ENCODE measurements at places on chromosomes 12 and 14.

DNA sequence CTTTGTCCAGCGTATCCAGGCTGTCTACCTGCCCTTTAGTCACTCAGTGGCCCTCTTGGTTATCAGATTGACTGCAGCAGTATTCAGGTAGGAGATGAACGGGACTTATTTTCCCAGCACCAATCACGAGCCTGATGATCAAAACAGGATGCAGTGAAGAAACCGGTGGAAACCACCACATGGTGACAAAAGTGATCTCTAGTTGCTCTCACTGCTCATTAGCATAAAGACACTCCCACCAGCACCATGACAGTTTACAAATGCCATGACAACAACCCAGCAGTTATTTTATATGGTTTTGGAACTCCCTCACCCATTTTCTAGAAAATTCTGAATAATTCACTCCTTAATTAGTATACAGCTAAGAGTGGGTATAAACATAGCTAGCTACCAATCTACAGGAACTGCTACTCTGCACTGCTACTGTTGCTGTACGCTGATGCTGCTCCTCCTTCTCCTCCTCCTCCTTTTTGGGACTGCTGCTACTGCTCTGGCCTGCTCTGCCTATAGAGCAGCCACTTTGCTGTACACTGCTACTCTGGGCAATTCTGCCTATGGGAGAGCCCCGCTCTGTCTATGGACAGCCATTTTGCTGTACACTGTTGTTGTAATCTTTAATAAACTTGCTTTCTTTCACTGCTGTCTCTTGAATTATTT is 142.5 kb upstream of the SSTR1 start:
- DNase-seq, result no peak

DNA sequence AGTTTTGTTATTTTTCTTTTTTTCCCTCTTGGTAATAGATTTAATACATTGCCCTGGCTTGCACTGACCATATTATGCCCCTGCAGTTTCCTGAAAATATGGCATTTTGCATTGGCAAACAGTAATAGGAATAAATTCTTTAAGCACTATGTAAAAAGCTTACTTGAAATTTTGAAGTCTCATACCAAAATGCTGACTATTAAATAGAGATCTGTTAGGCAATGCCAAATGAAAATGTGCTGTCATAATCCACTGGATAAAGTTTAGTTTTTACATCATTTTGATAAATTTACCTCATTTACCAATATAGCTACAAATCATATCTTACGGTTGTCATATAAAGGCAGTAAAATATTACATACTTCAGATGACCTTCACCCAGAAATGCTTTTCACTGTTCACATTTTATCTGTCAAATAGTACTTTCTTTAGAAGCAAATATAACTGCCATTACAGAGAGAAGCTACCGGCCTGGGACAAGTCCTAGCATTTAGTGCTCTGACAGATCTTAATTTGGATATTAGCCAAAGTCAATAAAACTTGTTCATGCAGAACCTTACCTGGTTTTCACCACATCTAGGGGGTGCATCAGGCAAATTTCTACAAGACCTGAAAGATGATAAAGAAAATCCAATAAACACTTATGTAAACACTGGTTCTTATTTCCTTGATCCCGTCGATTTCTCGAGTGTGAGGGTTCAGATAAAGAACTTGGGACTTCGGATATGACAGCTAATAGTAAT is 212.9 kb downstream of the PAX9 start:
- DNase-seq, result no peak

DNA sequence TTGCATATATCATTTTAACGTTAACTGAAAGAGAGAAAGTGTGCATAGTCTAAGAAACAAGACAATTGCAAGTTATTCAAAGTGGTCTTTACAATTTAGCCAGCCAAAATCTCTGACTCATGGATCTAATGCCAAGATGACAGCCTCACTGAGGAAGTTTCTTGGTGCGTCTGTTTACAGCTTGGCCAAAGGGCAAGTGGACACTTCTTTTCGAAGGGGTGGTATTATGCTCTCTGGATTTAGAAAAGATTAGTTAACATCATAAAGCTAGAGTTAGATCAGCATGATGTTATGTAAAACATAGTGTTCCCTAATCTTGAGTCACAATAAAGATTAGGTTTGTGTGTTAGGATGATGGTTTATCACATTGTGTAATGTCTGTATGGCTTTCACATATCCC is 51.5 kb upstream of the SLC2A13 start:
- DNase-seq, result no peak

DNA sequence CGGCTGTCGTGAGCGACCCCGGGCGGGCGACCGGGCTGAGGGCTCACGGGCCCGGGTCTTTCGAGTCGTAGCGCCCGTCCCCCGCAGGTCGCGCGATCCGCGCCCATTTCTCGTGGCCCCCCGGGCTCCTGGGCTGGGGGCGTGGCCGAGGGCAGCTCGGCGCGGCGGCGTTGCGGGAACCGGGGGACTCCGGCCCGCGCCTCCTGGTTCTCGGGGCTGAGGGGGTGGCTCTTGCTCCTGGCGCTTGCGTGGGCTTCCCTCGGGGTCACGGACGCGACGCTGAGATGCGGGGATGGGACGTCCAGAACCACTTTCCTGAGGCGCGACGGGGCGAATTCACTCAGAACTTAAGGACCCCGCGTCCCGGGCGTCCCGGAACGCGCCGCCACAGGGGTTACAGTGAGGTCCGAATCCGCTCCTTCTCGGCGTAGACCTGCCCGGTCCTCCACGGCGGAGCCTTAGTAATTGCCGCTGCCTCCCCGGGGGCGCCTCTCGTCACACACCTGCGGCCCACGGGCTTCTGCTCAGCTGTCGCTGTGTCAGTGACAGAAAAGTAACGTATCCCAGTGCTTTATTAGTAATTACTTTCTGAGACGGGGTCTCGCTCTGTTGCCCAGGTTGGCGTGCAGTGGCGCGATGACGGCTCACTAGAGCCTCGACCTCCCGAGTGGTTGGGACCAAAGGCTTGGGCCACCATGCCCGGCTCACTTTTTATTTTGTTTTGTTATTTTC is 606 bp downstream of the EP400 start:
- no peak for DNase-seq

DNA sequence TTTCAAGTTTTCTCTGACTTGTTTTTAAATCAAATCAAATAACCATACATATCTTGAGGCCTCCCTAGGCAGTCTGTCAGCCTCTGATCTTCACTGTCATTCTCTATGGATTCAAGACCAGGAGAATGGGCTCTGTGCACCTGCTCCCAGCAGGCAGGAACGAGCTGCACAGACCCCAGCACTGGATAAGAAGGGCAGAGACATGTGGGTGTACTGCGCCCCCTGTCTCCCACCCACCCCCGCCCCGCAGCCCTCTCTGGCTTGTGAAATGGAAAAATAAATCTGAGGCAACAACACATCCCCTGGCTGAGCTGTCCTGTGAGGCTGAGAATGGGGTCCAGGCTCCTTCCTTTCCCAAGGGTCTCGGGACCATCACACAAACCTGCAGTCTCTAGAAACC is 26.3 kb downstream of the CLMN start:
- DNase-seq, result no peak

DNA sequence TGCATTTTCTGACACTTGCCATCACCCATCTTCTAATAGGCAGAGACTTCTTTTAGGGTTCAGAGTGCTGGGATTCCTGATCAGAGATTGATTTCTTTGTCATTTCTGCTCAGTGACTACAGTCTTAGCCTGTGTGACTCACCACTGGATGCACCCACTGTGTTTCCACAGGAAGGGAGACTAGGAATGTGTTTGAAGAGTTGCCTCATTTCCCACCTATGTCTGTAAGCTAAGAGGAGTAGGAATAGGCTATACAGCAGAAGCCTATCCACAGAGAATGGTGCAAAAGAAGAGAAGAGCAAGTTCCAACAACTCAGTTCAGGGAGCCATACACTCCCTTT is 60.2 kb upstream of the ACTN1 start:
- DNase-seq, result no peak

- DNase-seq, result no peak
These were observed 37.3 kb upstream of the RCOR1 start for GRCh38 chr14:102554821-102555819.

GRCh38 chr12:40300490-40300889 is 75.7 kb downstream of the LRRK2 start:
- no peak for DNase-seq

DNA sequence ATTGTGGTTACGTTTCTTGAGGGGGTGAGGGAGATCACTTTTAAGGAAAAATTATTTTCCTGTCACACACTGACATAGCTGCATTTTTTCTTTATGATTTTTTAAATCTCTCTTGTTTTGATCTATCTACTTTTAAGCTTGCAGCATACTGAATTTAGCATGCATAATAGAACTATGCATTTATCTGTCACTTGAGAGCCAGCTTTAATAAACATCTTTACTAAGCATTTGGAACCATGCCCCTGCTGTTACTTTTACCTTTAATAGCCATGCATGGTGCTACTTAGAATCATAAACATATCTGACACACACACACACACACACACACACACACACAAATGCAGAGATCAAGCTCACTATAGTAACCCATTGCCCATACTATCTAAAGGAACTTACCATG is 486.2 kb downstream of the NELL2 start:
- no peak for DNase-seq

DNA sequence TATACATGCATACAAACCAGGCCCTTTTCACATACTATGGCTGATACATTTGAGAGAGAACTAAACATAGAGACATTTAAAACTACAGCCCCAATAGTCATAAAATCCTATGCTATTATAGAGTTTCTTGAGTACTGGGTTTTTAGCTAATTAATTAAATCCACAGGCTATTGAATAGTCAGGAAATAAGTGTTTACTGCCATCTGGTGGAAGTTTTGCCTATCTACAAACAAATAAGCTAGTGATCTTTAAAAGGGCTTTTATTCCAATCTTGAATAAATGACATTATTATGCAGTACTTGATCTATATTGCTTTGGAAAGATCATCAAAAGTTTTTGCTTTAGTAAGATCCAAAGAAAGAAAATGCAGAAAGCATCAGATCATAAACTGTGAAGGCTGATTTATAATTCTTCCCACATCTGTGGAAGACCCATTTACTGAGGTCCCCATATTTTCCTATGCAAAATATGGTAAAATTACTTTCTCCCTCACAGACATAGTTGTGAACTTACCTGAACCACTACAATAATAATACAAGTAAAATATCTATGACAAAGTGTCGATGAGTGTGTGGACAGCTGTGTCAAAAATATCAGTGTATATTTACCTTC is 131.3 kb downstream of the ITPR2 start:
- DNase-seq, result no peak

GRCh38 chr12:66065641-66066136 is 64.9 kb downstream of the LLPH start:
- no peak for DNase-seq

DNA sequence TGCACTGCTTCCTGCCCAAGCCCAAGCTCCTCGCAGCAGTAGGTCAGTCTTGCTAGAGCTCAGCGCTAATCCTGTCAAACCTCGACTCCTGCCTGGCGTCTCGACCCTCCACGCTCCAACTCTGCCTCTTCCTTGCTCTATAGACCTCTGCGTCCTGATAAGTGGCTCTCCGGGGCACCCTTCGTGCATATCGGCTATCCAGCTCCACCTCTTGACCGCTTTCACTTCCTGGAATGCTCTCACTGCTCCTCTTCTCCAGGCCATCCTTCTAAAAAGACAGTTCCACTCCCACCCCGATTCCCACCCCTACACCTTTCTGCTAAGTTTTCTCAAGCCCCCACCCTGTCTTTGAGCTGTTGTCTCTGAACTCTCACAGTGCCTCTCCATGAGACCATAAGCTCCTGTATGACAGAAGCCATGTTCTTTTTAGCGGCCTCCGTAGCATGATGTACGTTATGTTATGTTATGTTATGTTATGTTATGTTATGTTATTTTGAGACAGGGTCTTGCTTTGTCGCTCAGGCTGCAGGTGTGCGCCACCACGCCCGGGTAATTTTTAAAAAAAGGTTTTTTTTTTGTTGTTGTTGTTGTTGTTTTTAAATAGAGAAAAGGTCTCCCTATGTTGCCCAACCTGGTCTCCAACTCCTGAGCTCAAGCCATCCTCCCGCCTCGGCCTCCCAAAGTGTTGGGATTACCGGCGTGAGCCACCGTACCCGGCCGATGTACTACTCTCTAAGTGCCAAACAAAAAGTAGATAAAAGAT is 601 bp downstream of the COX14 start:
- no peak for DNase-seq

DNA sequence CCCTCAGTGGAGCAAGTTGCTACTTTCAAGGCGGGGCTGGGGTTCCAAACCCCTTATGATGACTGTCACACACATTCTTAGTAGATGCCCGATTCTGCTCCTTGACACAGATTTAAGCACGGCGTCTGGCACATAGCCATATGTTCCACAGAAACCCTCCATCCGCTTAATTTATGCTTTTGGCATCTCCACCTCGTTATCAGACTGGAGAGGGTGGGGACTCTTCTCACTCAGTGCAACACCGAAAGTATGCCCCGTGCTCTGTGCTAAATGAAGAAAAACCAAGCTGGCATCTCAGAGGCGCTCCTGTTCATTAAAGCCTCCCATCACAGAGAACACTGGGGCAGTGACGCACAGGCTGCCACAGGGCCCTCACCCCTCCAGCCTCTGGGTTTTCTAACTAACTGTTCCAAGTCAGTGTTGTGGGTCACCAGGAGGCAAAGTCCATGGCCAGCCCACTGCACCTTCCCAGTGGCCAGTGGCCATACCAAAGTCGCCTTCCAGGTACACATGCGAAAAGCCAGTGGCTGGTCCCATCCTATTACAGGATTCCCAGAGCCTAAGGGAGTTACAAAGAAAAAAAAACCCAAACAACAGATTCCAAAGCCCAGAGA is 27.3 kb downstream of the CCDC88C start:
- no peak for DNase-seq

DNA sequence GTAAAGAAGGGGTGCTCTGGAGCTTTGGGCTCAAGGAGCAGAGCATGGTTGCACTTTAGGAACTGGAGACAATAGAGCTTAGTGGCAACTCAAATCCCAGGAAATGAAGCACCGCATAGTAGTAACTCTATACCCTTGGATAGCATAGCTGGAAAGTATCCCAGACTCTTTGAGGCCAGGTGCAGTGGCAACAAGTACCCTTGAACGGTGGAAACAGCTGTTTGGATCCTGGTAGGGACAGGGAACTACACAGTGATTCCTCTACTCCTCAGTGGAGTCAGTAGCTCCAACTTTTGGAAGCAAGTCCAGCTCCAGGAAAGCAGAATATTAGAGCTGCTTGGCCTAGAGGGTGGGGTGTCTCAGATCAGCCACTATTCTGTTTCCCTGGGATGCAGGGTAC is 129.0 kb upstream of the WSCD2 start:
- no peak for DNase-seq

DNA sequence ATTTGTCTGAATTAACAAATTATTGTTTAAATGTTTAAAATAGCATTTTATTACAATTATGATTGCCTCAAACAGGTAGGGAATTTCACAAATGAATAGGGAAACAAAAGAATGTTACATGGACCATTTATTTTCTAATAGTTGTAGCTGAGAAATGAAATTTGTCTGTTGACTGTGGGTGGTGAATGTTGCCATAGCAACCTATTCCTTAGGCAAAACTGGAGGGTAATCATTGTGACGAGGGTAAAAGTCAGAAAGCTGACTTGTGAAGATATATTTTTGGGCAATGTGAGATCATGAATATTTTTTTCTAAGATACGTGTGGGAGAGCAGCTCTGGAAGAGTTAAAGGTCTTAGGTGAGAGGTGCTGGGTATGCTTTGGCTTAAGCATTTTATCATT is 24.2 kb upstream of the CLEC14A start:
- no peak for DNase-seq

GRCh38 chr14:36455241-36455627 is 64.8 kb downstream of the NKX2-1 start:
- no peak for DNase-seq

Data from GM04503 (cell line).